A549 treated with ZK216348 at 1 μM for 4 hours (cell line): ENCODE measurements at places on chromosomes 7 and 10. TPM values are rescaled to one million over a fixed set of nuclear protein-coding genes. Genes with fewer than 3 reads are reported as not detected.

Gene SERPINE1
- total RNA-seq = 1,301 to 1,792 TPM (median 1,475 TPM) in 5 replicates

Gene SFTPA2
- not detected in 5 replicates for total RNA-seq

Gene FAM131B
- 0.20 to 0.62 TPM (median 0.46 TPM) in 5 replicates for total RNA-seq

Gene WASL
- 13.9 to 25.7 TPM (median 23.1 TPM) in 5 replicates for total RNA-seq

Gene ZNF503
- total RNA-seq = 6.1 to 11.9 TPM (median 11.2 TPM) in 5 replicates

Gene ARF5
- total RNA-seq = 151 to 172 TPM (median 163 TPM) in 5 replicates

Gene MLXIPL
- total RNA-seq = 0.38 to 1.5 TPM (median 0.91 TPM) in 5 replicates
